GM19239 (cell line): ENCODE measurements at places on chromosomes 3 and 15.
A peak's percentile ranks its signal among the peaks of the same experiment; 100 is the strongest.

DNA sequence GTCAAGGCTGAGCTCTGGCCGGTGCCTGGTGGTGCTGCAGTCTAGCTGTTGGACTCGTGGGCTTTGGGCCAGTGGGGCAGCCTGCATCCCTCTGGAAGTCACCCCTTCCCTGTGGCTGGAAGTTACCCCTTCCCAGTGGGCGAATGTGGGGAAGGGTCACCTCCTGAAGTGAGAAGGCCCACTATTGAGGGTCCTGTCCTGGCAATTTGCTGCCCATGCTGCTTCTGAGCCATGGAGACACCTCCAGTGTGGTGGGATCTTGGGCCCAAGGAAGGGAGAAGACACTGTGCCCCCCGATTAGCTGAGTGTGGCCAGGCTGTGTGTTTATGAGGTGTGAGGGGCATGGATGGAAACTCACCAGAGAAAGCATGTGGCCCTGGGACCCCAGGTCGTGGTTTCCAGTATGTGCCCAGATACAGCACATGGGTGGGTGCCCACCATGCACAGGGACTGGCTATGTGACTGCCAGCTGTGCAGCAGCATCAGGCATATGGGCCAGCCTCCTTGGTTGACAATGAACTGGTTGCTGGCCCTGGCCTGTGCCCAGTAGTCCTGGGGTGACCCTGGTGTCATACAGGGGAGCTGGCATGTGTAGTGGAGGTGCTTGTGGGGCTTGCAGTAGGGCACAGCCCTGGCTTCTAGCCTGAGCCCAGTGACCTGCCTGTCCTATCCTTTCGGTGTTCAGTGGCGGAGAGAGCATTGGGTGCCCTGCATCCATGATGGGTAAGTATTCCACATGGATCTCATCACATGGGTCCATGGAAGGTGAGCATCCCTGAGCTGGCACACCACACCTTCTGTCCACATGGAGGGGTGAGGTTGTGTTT is 221.2 kb downstream of the SNRPN start:
- no peak for DNase-seq

- no peak for DNase-seq
These were observed 14.5 kb upstream of the ABTB1 start for GRCh38 chr3:127658234-127658633.

- no peak for DNase-seq
These were observed 267.6 kb upstream of the TBC1D5 start for GRCh38 chr3:18010001-18010400.

- DNase-seq, result no peak
These were observed 76.7 kb upstream of the PLXND1 start for GRCh38 chr3:129683201-129683600.

GRCh38 chr3:126665221-126665936 is 10.5 kb upstream of the TXNRD3 start:
- DNase-seq, result no peak

DNA sequence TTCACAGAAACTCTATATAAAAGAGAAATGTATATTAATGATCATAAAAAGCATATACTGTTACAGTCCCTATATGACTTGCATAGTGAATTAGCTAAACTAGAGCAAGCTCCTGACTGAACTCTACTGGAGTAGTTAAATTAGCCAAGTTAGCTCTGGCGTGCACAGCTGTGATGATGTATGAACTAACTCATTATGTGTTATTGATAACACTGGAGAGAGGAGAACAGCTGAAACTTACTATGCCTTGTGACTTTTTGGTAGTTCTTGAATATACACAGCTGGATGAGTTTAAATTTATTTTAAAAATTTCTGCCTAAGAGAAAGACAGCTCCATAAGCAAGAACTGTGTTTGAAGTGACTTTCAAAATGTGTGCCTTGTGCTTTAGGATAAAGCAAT is 8.1 kb downstream of the TIPARP start:
- DNase-seq, result no peak

DNA sequence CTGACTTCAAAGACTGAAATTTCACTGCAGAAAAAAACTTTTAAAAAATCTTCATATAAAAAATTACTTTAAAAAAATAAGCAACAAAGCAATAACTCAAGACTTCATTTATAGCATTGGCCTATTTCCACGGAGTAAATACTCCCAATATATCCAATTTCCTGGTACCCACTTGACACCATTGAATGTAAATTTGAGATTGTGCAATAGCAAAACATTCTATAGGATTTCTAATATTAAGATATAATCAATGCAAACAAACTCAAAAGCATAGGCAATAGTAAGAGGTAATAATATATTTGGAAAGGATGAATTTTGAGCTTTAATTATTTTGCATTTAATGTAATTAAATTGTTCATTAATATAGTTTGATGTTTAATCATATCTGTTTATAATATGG is 148.0 kb upstream of the CNTN6 start:
- DNase-seq, result no peak

DNA sequence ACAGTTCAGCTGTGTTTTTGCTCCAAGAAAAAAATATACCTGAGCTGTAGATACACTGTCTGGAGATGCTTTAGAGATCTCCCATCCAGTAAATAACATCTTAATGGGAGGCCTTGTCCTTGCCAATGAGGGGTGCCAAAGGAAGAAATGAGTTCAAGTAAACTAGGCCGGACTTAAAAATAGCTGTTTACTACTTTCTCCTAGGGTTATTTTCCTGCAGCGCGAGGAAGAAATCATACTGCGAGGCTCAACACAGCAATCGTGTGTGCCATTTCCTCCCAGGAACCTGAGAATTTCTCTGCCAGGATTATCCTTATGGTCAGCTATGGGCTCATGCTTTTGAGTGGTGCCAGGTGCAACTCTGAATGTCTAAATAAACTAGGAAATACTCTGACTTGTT is 71.9 kb downstream of the CMTM8 start:
- no peak for DNase-seq

- DNase-seq, result no peak
These were observed 76.9 kb upstream of the STXBP5L start for GRCh38 chr3:120831066-120831465.

GRCh38 chr3:32725721-32726120 is 40.7 kb downstream of the CNOT10 start:
- DNase-seq, result no peak

GRCh38 chr3:121835465-121835801 is 424 bp downstream of the EAF2 start:
- DNase-seq, result peak; percentile 9

DNA sequence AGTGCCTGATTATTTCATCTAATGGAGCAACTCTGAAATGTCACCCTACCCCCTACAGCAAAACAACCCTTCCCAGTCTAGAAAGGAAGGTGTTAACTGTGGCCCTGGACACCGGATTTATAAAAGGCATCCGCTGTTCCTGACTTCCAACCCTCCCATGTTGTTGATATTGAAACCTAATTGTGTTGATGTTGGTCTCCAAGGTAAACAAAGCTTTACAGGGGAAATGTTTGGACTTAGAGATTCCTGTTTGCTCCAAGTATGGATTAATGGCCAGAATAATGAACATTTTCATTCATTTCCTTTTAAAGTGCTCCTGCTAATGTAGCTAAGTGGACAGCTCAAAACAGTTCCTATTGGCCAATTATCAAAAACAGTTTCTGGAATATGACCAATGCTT is 19.4 kb upstream of the LMCD1 start:
- DNase-seq, result no peak

GRCh38 chr3:120025520-120025919 is 68.7 kb downstream of the GSK3B start:
- no peak for DNase-seq

GRCh38 chr3:12828751-12829150 is 12.6 kb downstream of the RPL32 start:
- DNase-seq, result no peak

GRCh38 chr3:118544458-118544857 is 490.2 kb downstream of the IGSF11 start:
- DNase-seq, result no peak

DNA sequence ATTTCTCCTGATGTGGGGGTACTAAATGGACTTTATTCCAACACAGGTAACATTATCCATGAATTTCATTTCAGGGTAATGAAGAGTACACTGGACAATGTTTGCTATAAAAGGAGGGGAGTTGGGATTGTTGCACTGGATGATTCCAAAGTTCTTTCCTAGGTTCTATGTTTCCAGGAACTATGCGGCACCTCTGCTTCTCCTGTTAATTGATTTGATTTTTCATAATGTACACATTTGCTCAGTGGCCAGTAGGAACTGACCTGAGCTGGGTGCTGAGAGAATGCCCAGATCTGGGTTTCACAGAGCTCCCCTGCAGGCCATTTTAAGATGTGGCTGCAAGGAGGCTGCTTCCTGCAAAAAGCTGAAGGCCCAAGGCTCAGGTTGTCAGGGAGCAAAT is 171.7 kb downstream of the KLF13 start:
- no peak for DNase-seq

DNA sequence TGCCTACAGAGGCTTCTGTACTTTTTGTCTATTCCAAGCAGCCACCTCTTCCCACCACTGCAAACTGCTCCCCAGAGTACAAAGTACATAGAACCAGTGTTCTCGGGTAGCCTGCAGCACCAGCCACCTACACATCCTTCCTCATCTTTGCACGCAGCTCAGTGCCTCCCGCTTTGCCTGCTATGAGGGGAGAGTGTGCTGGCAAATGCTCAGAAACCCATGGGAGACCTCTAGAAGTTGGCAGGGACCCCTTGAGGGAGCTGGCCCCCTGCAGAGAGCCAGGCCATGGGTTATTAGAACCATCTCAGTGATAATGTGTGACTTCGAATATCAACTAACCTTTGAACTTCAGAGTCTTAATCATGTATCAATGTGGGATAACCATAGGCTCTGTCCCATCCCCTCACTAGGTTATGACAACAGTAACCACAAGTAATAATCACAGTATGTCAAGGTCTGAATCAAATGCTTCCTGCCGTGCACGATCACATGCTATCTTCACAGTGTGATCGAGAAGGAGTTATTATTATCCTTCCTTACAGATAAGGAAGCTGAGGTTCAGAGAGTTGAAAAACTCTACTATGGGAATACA is 22.8 kb upstream of the SMAD3 start:
- DNase-seq, result no peak

- DNase-seq, result no peak
These were observed 105.0 kb upstream of the GAP43 start for GRCh38 chr3:115518100-115518852.

- DNase-seq, result no peak
These were observed 630 bp upstream of the EFCAB12 start for GRCh38 chr3:129429080-129429451.

- DNase-seq, result no peak
These were observed 80.0 kb downstream of the ITPR1 start for GRCh38 chr3:4573153-4573552.

DNA sequence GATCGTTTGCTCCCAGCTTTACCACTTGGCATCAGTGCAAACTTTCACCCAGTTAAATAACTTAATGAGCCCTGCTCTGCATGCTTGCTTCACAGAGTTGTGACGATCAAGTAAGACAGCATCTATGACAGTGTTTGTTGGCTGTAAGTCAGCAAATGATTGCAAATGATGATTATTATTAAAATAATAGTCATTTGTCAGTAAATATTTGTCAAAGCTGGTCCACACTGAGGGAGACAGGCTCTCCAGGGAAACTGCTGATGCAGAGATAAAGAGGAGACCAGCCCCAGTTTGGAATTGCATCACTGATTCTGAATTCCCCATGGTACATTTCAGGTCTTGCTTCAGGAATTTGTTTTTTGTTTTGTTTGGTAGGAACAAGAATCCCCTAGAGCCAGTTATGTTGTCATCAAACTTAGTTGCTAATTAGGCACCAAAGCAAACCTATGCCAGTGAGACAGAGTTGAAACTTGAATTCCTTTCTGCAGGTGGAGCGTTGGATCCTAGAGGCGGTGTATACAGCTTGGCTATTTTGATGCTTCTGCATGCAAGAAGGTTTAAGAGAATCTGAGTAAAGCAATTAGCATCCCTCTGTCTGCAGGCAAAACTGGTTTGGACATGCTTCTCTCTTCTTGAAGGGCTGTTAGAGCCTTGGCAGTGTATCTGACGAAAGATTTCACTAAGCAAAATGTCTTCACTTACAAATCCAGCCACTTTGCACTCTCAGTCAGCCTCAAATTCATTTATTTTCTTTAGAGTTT is 338.6 kb upstream of the TPRG1 start:
- DNase-seq, result no peak

- DNase-seq, result no peak
These were observed 17.8 kb downstream of the KBTBD8 start for GRCh38 chr3:67015702-67016484.

DNA sequence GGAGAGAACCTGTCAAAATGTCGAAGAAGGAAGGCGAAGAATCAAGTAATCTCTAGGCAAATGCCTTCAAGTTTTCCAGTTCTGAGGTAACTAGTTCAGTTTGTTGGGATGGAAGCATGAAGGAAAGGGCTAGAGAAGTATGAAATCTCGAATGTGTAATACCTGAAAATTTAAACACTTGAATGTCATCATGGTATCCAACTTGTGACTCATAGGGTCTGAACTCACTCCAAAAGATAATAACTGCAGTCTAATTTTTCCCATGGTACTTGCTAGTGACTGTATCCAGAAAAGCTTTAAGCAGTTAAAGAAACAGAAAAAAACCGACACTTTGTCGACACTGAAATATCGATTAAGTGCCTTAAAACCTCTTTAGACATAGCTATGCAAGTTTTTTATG is 102.9 kb upstream of the CHRM5 start:
- no peak for DNase-seq

GRCh38 chr15:65757256-65757655 is 34.8 kb downstream of the DENND4A start:
- DNase-seq, result no peak

DNA sequence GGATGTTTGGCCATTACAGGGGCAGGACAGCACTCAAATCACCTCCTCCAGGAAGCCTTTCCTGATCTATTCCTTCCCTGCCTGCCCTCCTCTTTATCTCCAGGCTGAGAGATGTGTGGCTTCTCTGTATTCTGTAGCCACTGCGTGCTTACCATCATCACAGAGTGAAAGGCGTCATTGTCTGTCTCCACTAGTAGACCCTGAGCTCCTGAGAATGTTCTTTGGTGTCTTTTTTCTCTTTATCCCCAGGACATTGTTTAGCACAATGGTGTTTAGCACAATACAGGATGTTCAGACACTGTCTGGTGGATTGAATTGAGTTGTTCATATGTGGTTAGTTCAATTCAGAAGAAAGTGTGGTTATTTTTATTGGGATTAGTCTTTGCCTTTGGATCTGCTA is 26.2 kb upstream of the LARS2 start:
- no peak for DNase-seq
